ENCODE measurements at places on chromosomes 2 and 18.

- no peak for DNase-seq
Observed at GRCh38 chr18:70195014-70195614, 10.4 kb downstream of the RTTN start.

DNA sequence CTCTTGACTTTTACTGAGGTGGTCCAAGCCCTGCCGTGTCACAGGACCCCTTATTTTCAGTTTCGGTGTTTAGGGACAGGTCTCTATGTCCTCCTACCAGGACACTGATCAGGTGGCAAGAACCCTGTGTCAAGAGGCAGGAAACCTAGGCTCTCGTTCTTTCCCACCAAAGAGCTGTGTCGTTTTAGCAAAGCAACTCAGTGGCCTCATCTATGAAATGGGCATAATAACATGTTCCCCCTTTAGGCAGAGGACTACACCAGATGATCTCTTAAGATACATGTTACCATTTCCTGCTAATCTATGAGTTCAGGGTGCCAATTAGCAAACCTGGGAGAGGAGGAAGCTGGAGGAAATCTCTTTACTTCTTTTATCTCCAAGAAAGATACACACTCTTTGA is 1.9 kb downstream of the RAB31 start:
- no peak for DNase-seq

DNA sequence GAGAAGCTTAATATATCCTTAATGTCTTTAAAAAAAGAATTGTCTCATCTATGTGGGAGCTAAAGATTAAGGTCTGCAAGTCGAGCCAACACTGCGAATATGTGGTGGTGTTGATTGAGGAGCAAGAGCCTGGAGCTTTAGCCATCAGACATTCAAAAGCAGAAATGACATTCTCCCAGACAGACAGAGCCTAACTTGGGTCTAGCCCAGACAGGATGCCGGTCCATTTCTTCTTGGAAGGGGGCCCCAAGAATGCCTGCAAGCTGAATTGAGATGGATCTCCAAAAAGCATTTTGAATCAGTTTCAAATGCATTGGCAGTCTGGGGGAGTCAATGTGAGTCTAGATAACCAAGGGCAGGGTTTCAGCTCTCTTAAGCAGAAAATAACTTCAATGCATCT is 30.1 kb upstream of the EML4 start:
- no peak for DNase-seq

- DNase-seq: no peak
Observed at GRCh38 chr2:239781454-239781853, 243.7 kb downstream of the NDUFA10 start.

All from LoVo (cell line).